A549 (cell line): ENCODE measurements at places on chromosomes 6 and 20.
A peak's percentile ranks its signal among the peaks of the same experiment; 100 is the strongest.

- DNase-seq, result no peak
Measured at GRCh38 chr20:50215926-50216325, 25.3 kb downstream of the CEBPB start.

GRCh38 chr6:146911635-146912215 is 292.5 kb upstream of the STXBP5 start:
- no peak for DNase-seq

DNA sequence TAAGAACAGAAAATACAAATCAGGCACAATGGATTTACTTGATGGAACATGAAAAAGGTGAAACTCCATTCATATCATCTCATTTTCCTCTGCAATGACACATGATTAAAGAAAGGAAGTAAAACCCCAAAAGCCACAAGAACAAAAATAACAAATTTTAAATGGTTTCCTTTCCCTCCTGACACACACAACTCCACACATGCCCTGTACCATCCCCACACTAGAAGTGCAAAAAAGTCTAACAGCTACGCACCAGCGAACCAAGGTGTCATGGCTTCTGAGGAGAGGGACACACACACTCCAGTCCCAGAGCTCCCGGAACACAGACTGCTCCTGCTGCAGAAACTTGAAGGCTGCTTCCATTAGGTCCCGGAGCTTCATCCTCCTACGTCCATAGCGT is 25.3 kb downstream of the MDN1 start:
- no peak for DNase-seq

DNA sequence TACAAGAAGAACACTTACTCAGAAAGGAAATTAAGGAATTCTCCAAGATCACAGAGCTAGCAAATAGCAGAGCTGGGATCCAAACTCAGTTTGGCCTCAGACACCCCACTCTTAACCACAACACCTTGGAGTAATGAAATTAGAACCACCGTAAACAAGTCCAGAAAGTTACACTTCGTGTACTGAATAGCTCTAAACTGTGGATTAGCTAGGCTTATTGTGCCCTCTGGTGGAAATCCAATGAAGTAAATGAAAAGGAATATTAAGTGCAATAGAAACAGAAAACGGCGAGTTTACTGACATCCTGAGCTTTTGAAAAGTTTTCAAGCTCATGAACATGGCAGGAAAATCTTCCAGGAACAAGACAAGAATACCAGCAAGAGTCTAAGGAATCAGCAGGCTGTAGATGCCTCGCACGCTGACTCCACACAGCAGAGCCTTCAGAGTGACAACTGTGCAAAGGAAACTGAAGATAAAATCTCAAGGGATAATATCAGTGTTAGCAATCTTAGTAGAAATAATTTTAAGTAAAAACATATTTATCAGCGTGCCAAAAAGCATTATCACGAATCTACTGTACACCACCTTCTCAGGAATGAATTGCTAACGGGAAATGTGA is 34.6 kb downstream of the FBXO5 start:
- DNase-seq, result peak; percentile 7

GRCh38 chr20:38900606-38901005 is 25.6 kb upstream of the FAM83D start:
- DNase-seq, result no peak

DNA sequence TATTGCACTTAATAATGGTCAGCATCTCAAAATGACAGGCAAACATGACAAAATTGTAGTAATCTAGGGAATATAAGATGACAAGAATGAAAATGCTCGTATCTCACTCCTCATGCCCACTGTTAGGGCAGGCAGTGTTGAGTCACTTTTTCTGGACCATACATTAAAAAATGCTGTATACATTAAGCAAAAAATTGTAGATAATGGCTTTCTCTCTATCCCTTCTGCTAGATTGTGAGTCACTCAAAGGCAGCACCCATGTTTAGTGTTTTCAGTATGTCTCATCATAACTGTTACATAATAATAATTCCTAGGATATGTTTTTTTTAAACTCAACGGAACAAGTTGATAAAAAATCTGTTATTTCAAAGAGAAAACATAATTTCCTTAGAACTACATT is 199.3 kb downstream of the TENT5A start:
- no peak for DNase-seq

- no peak for DNase-seq
Measured at GRCh38 chr6:1435806-1436205, 46.4 kb downstream of the FOXF2 start.

- peak; percentile 33 for DNase-seq
Measured at GRCh38 chr6:74519163-74519562, 686.7 kb downstream of the COL12A1 start.

- no peak for DNase-seq
Measured at GRCh38 chr6:3410385-3411360, 46.2 kb downstream of the SLC22A23 start.

GRCh38 chr6:80340280-80340679 is 233.8 kb downstream of the BCKDHB start:
- no peak for DNase-seq

GRCh38 chr20:35560105-35560511 is 18.2 kb downstream of the ERGIC3 start:
- DNase-seq, result no peak

DNA sequence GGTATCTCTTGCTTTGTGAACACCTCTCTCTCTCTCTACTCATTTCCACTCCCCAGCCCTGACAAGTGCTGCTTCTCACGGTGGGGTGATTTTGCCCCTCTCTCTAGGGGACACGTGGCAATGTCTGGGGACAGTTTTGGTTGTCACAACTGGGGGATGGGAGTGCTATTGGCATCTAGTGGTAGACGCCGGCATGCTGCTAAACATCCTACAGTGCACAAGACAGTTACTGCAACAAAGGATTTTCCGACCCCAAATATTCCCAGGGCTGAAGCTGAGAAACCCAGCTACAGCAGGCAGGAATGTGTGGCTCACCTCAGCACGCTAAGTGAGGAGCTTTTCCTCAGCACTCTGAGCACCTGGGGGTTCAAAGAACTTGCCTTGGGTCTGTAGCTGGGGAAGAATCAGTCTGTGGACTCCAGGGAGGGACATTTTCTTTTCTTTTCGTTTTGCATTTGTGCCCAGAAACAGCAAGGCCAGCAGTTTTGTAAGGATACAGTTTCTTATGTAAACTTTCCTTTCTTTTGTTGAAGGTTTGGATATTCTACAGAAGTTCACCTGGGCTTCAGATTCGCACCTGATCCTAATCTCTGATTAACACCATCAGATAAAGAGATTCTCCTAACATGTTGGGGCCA is 246.9 kb upstream of the ZFP64 start:
- DNase-seq, result no peak

DNA sequence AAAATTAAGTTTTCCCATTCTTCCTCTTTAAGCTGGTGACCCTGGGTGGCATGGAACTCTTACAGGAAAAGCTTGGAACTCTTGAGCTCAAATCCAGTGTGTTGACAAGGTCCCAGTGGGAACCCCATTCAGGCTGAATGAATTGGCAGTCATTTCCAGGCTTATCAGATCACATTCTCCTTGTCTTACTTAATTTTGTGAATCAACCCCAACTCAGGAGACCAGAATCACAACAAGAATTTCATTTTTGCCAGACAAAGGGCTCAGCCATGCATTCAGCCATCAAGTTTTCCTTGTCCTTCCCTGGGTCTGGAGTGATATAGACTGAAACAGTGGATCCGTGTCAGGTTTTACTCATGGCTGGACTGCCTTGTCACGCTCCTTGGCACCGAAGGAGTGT is 92.1 kb upstream of the EEF1E1 start:
- no peak for DNase-seq

- DNase-seq, result no peak
Measured at GRCh38 chr6:20943040-20943627, 408.9 kb downstream of the CDKAL1 start.

GRCh38 chr6:38040254-38040653 is 220.7 kb downstream of the ZFAND3 start:
- no peak for DNase-seq

- no peak for DNase-seq
Measured at GRCh38 chr6:139060332-139060731, 31.8 kb downstream of the ABRACL start.

- DNase-seq, result no peak
Measured at GRCh38 chr20:5923493-5923892, 26.8 kb downstream of the TRMT6 start.
